ENCODE measurements at places on chromosomes 3 and 15.

GRCh38 chr3:14549256-14549919 lies 9.2 kb upstream of the GRIP2 start:
- DNase-seq: no peak

DNA sequence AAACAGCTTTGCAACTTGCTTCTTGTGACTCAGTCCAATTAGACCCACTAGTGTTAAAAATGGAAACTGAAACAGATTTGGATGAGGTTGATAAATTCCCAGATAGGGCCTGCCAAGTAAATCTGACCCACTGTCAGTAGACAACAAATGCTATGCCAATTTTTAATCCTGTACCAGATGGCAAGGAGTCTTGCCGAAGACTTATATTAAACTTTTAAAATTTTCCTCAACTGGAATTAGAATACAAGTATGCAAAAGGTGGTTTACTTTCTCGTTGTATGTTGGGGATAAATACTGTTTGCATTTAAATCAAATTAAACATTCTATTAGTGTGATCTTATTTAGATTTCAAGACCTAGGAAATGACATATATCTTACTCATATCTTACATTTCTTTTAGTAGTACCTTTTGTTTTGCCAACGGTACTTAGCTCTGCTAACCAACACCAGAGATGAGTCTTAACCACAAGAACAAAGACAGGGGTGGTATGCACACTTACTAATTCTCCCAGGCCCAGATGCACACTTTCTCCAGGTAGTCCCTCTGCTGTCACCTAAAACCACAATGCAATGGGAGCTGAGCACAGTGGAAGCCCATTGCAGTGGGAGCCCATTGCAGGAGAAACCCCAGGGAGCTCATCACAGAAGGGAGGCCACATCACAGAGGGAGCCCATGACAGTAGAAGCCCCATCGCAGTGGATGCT lies 77.8 kb downstream of the WWTR1 start:
- DNase-seq: peak; percentile 76

GRCh38 chr3:71206305-71207165 lies 377.0 kb downstream of the FOXP1 start:
- DNase-seq: no peak

- peak; percentile 18 for DNase-seq
These were observed 148.6 kb downstream of the SUCNR1 start for GRCh38 chr3:152021951-152022461.

- peak; percentile 37 for DNase-seq
These were observed 11.3 kb upstream of the DLG1 start for GRCh38 chr3:197309528-197310361.

GRCh38 chr15:76501726-76502125 lies 165.2 kb downstream of the ISL2 start:
- no peak for DNase-seq

- no peak for DNase-seq
These were observed 95.1 kb upstream of the MRPS22 start for GRCh38 chr3:139248593-139249255.

- peak; percentile 71 for DNase-seq
These were observed 61.4 kb downstream of the TUSC7 start for GRCh38 chr3:116770815-116771450.

GRCh38 chr3:186213946-186214345 lies 105.1 kb upstream of the ETV5 start:
- DNase-seq: no peak

DNA sequence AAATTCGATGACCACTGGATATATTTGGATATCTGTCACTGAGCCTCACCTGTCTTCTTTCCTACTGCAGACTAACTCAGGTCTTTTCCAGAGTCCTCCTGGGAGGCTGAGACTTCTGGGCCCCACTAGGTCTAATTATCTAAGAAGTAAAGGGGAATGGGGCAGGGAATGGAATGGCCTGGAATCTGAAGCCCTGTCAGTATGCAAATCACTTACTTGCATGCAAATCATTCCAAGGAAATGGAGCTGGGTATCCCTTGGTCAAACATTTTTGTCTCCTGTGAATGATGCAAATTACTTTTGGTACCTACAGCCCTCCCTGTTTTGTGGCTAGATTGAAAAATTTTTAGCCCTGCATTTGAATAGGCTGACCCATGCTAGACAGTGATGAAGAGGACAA lies 5.3 kb upstream of the SPSB4 start:
- no peak for DNase-seq

- DNase-seq: no peak
These were observed 755.7 kb upstream of the ALCAM start for GRCh38 chr3:104610730-104611652.

GRCh38 chr3:179450901-179451264 lies 387 bp downstream of the GNB4 start:
- no peak for DNase-seq

DNA sequence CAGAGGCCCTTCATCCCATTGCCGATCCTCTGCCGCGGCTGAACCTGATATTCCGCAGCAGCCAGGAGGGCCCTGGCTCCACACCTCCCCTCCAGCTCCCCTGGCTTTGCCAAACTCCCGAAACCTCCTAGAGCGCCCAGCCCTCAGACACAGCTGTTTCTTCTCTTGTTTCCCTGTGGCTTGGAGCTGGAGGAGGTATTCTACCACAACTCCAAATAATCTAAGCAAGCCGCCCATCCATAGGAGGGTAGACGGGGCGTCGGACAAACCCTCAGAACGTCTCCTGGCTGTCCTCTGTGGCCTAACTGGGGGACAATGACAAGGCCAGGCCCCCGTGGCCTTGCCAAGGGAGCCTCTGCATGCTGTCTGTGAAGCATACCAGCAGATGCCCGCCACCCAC lies 10.4 kb downstream of the PLA2G4D start:
- no peak for DNase-seq

DNA sequence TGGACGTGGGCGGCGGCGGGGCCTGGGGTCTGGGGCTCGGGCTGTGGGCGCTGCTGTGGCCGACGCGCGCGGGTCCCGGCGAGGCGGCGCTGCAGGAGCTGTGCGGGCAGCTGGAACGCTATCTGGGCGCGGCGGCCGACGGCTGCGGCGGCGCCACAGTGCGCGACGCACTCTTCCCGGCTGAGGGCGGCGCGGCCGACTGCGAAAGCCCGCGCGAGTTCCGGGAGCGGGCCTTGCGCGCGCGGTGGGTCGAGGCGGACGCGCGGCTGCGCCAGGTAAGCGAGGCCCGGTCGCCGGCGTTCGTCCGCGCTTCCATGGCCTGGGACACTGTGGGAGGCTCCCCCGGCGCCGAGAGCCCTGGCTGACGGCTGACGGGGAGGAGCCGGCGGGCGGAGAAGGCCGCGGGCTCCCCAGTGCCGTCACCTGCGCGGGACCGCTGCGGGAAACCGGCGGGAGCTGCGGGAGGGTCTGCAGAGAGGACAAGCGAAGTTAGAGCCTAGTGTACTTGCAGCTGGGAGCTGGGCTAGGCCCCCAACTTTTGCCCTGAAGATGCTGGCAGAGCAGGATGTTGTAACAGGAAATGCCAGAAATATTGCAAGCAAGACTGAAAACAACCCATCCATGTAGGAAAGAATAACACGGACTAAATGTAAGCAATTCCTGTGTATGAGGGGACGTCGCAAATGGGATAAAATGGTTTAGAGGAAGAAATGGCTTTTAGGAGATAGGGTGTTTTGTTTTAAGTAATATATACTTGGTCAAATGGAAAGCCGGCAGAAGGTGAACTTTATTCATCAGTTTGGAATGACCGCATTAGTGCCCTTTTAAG lies 847 bp downstream of the WHAMM start:
- DNase-seq: peak; percentile 38

- DNase-seq: no peak
These were observed 15.9 kb downstream of the PARL start for GRCh38 chr3:183868796-183869195.

DNA sequence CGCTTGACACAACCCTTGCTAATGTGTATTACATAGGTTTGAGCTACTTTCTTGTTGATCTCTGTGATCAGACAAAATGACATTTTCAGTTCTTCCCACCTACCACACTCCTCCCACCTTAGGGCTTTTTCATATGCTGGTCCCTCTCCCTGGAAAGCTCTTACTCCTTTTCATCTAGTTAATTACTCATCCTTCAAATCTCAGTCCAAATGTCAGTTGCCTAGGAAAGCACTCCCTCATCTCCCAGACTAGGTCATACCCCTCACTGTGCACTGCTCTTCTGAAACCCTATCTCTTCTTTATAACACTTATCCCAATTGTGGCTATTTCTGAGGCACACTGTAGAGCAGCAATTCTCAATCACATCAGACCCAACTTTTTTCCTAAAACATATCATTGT lies 7.3 kb downstream of the ZNF106 start:
- no peak for DNase-seq

GRCh38 chr3:134205451-134205850 lies 45.2 kb downstream of the RYK start:
- no peak for DNase-seq

DNA sequence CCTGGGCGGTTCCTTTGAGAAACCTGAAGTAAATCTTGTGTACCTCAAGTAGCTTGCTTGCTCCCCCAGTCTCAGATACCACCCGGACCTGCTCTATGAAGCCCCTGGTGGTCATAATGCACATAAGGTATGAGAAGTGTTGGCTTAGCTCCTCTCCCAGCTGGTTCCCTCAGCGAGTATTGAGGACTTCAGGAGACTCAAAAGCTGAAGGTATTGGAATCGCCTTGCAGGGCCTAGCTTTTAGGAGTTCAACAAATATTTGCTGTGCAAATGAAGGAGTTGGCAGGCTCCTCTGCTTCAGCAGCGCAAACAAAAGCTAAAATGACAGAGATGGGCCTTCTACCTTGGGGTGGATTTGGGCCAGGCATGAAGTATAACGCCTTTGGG lies 1.7 kb downstream of the CMTM8 start:
- DNase-seq: peak; percentile 56

DNA sequence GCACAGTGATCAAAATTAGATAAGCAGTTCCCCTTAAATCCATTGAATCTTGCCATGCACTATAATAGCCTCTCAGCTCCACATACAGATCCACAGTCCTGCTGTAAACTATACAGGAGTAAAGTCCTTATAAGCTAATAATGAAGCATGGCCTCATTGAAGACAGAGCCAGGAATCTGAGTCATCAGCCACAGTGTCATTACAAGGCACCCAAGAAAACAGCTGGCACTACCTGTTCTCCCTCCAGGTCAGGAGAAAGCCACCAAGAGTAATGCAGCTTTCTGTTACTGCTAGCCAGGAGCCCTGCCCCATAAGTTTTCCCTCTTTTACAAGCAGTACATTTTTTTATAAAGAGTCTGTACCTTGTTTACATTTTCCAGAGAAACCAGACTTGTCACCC lies 27.3 kb downstream of the WDR49 start:
- no peak for DNase-seq

- DNase-seq: no peak
These were observed 247.2 kb downstream of the SLC9A9 start for GRCh38 chr3:143600756-143601718.

DNA sequence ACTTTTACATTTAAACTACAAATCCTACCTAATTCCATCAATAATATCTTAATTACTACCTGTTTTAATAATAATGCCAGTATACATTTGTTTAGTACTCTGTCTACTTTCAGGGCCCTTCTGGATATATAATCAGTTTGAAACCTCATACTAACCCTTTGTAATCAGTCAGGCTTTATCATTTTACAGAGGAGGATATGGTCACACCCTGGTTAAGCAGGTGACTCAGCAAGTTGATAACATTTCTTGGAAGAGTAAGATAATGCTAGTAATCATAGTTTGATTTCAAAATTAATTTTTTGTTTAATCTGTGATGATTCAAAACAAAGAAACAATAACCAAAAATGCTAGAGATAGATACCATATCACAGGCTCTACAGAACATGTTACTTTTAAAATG lies 208.2 kb upstream of the MANF start:
- DNase-seq: no peak

DNA sequence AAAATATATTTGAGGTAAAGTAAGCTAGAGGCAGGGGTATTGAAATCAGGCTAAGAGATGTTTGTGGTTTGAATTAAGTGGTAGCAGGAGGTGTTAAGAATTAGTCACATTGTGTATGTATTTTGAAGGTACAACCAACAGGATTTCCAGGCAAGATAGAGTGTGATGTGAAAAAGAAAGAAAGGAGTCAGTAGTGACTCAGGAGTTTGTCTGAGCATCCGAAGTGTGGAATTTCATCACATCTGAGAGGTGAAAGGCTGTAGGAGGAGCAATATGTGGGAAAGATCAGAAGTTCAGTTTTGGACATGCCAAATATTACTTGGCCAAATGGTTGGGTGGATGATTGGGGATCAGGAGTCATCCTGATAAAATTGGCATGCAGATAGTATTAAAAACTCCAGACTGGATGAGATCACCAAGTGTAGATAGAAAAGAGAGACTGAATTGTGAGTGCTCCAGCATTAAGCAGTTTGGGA lies 32.1 kb upstream of the EBLN2 start:
- DNase-seq: peak; percentile 74

GRCh38 chr3:30526031-30526430 lies 80.4 kb upstream of the TGFBR2 start:
- no peak for DNase-seq

DNA sequence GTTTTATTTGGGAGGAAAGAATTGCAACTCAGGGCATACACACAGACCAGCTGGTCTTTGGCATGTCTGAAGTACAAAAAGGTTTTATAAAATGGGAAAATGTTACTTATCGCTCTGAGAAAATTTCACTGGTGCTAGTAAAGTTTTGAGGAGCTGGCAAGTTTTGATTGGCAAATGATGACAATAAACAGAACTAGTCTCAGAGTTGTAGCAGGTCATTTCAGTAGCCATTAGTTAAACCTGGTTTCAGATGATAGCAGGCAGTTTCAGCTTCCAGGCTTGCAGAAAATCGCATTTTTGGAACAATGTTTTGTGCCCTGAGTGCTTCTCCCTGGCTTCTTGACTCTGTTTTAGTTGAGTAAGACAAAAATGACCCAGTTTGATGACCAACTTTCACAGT lies 10.7 kb downstream of the B2M start:
- DNase-seq: no peak

DNA sequence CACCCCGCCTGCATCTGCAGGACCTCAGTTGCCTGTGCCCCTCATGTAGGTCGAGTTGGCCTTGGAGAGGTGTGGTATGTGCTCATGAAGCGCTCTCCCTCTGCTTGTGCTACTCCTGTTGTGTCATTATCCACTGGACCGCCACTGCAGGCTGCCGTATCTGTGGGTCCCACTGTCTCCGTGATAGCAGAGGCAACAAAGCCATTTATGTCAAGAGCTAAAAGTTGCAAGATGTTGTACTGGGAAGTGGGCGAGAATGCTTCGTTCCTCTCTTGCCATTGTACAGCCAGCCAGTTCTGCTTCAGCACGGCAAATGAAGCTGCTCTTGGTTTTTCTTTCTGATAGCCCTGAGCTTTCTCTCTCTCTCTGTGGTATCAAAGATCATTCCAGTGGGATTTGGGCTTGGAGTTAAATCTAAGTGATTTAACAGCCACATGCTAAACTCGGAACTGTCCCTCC lies 89.0 kb downstream of the TMEM212 start:
- no peak for DNase-seq

GRCh38 chr3:178672275-178672674 lies 136.0 kb downstream of the KCNMB2 start:
- DNase-seq: no peak

GRCh38 chr3:30707825-30708224 lies 101.4 kb downstream of the TGFBR2 start:
- no peak for DNase-seq

- DNase-seq: no peak
These were observed 234.9 kb downstream of the NTRK3 start for GRCh38 chr15:88021601-88022000.

All from activated CD4-positive, alpha-beta T cell treated with anti-CD3 and anti-CD28 coated beads, Interleukin-2, Interleukin-6, amounts not matched to agents 100 ng/mL and 50 ng/mL, durations not matched to agents 16 hours and 8 hours (primary cell).